Brain (organoid and tissue), 16 donors: ENCODE measurements at places on chromosomes 4 and X. TPM values are rescaled to one million over a fixed set of nuclear protein-coding genes. Genes with fewer than 3 reads are reported as not detected.

The TNMD gene
- not detected for polyA plus RNA-seq

The NUDT10 gene
- 3.6 TPM for polyA plus RNA-seq

The NSUN7 gene
- polyA plus RNA-seq, result 6.9 TPM

The OPRPN gene
- not detected for polyA plus RNA-seq

The SPRY1 gene
- 19.7 TPM for polyA plus RNA-seq

The CMC4 gene
- 22.3 TPM for polyA plus RNA-seq

The SFRP2 gene
- polyA plus RNA-seq, result 10.1 TPM

The C1QTNF7 gene
- polyA plus RNA-seq, result 0.22 TPM

The OPN1MW gene
- not detected for polyA plus RNA-seq

The EDA gene
- 0.76 TPM for polyA plus RNA-seq

The ADAD1 gene
- polyA plus RNA-seq, result not detected

The WDR19 gene
- polyA plus RNA-seq, result 10.1 TPM

The SMR3B gene
- polyA plus RNA-seq, result not detected

The USP17L17 gene
- polyA plus RNA-seq, result not detected

The SAGE1 gene
- polyA plus RNA-seq, result not detected

DNA sequence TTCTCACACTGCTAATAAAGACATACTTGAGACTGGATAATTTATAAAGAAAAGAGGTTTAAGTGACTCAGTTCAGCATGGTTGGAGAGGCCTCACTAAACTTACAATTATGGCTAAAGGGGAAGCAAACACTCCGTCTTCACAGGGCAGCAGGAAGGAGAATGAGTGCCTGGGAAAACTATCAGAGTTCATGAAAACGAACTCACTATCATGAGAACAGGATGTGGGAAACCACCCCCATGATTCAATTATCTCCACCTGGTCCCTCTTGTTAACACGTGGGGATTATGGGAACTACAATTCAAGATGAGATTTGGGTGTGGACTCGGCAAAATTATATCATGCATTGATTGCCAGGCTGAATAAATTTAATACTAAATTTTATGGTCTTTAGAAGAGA, 592.7 kb downstream of the GRXCR1 start:
- no peak for DNase-seq

- DNase-seq, result no peak
Observed at GRCh38 chr4:16157609-16158503, 68.4 kb downstream of the TAPT1 start.

DNA sequence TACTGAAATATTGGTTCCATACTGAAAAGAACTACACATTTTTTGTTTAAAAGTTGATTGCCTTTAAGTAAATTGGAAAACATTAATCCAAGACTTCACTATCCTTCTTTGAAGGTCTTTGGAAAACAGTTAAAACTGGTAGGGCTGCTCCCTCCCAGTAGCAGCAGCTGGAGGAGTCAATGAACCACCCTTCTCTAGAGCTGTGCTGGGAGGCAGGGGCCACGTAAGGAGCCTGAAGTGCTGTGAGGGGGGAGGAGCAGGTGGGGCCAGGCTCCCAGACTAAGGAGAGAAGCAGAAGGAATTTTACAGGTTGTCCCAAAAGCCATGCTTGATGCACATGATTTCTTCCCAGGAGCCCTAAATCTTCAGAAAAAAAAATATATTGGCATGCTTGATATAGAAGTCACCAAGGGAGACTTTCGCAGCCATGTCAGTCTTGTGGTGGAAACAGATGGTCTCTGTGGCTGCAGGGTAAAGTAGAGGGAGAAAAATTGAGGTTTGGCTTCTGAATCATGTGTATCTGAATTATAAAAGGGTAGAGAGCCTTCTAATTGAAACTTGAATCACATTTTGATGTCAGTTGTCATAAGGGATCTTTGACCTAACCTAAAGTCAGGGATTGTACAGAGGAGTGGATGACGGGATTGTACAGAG, 673.2 kb upstream of the FRG1 start:
- no peak for DNase-seq

- DNase-seq, result no peak
Observed at GRCh38 chr4:140485939-140486338, 12.2 kb downstream of the MGAT4D start.

DNA sequence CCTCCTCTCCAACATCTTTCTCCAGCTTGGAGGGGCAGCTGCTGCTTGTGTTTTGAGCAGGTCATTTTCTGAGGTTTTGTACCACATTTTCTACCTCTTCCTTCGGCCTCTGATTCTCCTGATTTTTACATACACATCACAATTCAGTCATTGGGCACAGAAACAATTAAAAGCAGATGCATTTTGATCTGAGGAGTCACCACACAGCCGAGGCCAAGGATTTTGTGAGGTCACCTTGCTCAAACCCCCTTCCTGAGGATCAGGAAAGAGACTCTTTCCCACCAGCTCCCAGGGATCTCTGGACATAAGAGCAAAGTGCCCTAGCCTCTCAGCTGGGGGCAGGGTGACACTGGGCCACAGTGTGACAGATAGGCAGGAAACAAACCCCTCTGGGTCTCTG, 5.4 kb upstream of the FATE1 start:
- no peak for DNase-seq

GRCh38 chr4:6001680-6002491, 16.3 kb downstream of the C4orf50 start:
- no peak for DNase-seq

DNA sequence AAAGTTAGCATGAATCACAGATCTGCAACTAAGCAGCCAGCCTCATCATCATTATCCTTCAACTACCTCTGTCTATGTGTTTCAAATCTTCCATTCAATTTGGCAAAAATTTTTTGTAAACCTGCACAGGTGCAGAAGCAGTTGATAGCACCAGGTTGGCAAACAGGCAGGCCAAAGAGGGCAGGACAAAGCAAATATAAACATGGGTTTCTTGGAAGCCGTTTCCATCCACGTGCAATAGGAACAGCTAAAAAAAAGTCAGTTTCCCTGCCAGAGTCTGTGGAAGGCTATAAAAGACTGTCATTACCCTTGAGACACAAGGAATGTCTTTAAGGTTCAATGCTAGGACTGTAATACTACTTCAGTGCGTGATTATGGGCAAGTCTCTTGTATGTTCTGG, 253.2 kb downstream of the PDHA2 start:
- DNase-seq, result no peak

DNA sequence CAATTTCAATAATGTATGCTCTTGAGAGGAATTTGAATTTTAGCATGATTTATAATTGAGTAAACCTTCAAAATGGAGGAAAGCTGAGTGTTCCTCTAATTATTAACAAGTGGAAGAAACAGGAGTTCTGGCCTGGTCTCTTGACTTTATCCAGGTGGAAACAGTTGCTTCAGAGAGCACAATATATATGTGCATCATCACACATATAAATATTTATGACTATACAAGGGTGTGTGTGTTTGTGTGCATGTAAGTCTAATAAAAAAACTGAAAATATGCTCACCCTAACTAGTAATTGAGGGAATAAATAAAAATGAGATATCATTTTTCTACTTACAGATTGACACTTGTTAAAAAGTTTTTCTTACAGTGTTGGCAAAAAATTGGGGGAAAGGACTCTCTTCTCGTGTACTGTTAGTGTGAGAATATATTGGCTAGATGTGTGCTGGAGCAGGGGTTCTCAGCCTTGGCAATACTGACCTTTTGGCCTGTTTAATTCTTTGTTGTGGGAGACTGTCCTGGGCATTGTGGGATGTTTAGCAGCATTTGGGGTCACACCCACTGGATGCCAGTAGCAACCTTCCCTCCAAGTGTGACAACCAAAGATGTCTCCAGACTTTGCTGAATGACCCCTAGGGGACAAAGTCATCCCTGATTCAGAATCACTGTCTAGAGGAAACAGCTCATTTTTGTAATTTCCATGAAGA, 20.8 kb upstream of the HERC5 start:
- no peak for DNase-seq

- DNase-seq, result no peak
Observed at GRCh38 chr4:127832585-127832984, 48.1 kb upstream of the PLK4 start.

GRCh38 chrX:38754818-38755718, 46.2 kb upstream of the MID1IP1 start:
- DNase-seq, result peak; percentile 14

- no peak for DNase-seq
Observed at GRCh38 chrX:136260776-136261175, 9.6 kb upstream of the MAP7D3 start.

GRCh38 chr4:131427000-131427399, 1722.1 kb upstream of the PCDH10 start:
- no peak for DNase-seq

GRCh38 chr4:42471896-42472295, 74.6 kb downstream of the SHISA3 start:
- no peak for DNase-seq

DNA sequence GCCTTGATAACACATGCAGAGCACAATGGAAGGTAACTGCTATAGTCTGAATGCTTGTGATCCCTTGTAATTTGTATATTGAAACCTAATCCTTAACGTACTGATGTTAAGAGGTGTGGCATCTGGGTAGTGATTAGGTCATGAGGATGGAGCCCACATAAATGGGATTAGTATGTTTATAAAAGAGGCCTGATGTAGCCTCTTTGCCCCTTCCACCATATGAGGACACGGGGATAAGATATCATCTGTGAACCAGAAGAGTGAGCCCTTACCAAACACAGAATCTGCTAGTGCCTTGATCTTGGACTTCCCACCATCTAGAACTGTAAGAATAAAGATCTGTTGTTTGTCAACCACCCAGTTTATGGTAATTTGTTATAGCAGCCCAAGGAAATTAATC, 1074.2 kb upstream of the INTU start:
- DNase-seq, result no peak

- peak; percentile 13 for DNase-seq
Observed at GRCh38 chr4:125235971-125236370, 78.8 kb upstream of the FAT4 start.

- DNase-seq, result peak; percentile 64
Observed at GRCh38 chr4:67106861-67107460, 438.3 kb downstream of the CENPC start.

DNA sequence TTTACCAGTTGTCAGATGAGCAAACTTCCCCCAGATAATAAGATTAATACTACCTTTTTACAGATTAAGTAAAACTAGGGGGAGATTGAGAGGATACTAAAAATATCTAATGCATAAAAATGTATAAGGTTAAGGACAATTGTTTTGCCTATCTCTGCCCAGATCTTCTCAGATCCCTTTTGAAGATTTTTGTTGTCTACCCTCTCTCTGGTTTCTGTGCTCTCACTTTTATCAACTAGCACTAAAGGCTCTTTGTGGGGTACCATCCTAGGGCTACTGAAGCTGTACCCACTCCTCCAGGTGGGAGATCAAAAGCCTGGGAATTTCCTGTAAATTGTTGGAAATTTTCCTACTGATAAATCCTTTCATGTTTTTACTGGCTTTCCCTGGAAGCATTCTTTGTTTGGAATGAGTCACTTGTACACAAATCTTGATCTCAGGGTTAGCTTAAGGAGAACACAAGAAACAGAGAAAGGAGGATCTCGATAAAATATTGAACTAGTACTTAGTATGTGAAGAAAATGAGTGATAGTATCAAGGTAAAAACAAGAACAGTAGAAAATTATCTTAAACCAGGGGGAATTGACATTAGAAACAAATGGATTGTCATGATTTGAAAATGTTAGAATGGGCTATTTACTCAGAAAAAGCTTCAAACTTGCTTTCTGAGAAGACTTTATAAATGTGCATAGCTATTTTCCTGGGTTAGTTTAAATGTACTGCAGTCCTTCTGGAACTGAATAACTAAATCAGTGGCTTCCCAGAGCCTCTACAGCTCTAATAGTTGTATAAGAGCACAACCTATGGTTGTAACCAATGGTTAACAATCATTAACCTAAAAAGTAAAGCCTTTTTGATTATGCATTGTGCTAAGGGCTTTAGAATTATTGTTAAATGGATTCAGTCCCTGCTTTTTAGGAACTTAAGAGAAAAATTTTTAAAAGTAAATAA, 679.9 kb upstream of the MAGEB2 start:
- no peak for DNase-seq

DNA sequence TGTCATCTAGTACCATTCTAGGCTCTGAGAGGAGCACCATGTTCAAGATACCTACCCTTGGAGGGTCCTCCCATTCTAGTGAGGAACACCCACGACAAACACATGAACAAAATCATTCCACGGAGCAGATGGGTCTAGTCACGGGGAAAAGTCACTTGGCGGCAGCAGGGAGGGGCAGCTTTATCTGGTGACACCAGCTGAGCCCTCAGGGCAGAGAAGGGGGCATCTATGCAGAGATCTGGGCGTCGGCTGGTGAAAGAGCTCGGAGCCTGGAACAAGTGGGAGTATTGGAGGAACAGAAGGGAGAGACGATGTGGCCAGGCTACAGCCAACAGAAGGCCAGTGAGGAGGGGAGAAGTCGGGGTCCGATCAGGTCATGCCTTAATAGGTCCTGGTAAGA, 11.9 kb upstream of the PDHA1 start:
- no peak for DNase-seq

GRCh38 chrX:13468096-13468495, 101.3 kb upstream of the EGFL6 start:
- no peak for DNase-seq

GRCh38 chr4:159145992-159146330, 43.1 kb downstream of the RAPGEF2 start:
- no peak for DNase-seq

- no peak for DNase-seq
Observed at GRCh38 chr4:8708401-8709021, 115.9 kb downstream of the CPZ start.

- DNase-seq, result no peak
Observed at GRCh38 chrX:68895341-68895755, 66.5 kb downstream of the EFNB1 start.

GRCh38 chr4:106034220-106034619, 138.9 kb downstream of the NPNT start:
- DNase-seq, result no peak

DNA sequence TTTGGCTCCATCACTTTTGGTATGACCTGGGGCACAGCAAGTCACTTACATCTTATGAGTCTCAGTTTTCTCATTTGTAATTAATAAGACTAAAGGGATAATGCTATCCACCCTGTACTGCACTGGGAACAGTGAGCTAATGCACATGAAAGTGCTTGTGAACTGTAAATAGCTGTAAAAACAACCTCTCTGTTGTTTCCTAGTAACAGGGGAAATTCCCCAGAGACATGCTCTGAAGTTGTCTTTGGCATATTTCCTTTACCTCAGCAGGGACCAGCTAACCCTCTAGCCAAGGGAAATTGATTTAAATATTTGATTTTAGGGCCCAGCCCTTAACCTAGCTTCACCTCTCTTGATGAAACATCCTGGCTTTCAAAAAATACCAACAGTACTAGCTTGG, 6.1 kb upstream of the CYSLTR1 start:
- DNase-seq, result no peak

DNA sequence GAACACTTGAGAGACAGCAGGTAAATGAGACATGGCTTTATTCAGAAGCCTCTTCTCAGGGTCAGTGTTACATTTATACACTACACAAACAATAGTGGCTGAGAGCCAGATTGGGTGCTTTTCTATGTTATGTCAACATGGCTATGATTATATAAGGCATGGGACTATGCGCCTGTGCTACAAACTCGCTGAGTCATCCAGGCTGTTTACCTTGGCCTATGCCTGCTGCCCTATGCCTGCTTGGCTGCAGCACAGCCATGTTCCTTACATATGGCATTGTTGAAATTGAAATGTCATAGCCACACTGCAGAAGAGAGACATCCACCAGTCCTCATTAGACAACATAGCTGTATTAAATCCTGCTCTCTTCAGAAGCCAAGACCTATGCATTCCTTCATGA, 236.3 kb upstream of the NWD2 start:
- no peak for DNase-seq

GRCh38 chr4:25075851-25076250, 45.1 kb upstream of the LGI2 start:
- DNase-seq, result no peak
